ENCODE measurements at places on chromosomes 7 and 10.

GRCh38 chr7:24134535-24134934 is 149.5 kb upstream of the NPY start:
- DNase-seq: no peak

DNA sequence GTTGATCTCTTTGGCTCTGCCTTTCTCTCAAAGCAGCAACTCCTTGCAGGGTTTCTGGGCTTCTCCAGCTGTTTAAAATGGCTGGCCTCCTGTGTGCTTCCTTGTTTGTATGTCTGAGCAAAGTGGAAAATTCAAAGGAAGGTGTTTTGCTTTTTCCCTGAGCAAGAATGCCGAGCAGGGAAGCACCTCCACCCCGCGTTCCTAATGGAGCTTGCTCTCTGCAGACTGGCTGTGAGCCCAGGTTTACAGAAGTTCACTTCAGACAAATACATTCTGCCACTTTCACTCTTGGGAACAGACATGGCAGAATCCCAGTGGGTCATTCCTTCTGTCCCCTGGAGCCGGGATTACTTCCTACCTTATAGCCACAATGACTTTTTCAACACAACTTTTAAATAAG is 181.8 kb upstream of the AGK start:
- DNase-seq: peak; percentile 65

- DNase-seq: no peak
Observed at GRCh38 chr7:89761173-89761572, 393.1 kb upstream of the STEAP1 start.

- no peak for DNase-seq
Observed at GRCh38 chr7:81300753-81301152, 381.9 kb upstream of the SEMA3C start.
